COLO829 (cell line): ENCODE measurements at places on chromosomes 4 and X.

DNA sequence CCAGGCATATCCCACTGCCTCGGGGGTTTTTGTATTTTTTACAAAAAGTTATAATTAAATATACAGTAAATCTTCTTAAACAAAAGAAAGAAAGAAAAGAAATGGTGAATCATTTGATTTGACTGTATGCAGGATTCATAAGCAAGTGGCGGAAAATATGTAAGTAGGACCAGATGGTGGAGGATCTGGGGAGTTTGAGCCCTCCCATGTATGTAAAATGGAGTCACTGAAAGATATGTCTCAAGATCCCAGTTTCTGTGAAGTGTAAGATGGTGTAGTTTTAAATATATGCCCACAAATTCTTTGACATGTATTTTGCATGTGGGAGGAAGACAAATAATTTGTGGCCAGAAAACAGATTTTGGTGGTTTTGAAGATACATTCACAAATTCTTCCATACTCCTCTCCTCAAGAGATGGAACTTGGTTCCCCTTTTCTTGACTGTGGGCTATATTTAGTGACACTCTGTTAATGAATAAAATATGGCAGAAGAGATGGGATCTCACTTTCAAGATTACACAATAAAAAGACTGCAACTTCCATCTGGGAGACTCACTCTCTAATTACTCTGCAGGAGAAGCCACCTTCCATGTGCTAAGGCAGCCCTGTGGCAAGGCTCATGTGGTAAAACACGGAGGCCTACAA lies 133.6 kb upstream of the S100G start:
- DNase-seq, result no peak

- DNase-seq, result peak; percentile 54
Observed at GRCh38 chr4:176838601-176839433, 46.1 kb upstream of the VEGFC start.

DNA sequence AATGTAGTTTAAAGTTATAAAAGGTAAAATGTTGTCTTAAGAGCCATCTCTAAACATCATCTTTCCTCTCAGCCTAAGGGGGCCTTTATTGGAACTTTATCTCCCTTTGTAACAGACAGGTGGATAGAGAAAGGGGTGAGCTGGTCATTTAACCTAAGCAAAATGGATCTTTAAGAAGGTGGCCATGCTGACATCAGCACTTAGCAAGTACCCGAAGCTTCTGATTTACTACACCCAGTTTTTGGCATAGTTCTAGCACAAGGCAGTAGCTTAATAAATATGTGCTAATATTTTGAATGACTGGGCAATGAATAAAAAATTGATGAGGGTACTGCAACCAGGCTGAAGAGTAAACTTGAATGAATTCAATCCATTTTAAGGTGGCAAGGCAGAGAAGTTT lies 172.7 kb downstream of the GABRG1 start:
- DNase-seq, result no peak

DNA sequence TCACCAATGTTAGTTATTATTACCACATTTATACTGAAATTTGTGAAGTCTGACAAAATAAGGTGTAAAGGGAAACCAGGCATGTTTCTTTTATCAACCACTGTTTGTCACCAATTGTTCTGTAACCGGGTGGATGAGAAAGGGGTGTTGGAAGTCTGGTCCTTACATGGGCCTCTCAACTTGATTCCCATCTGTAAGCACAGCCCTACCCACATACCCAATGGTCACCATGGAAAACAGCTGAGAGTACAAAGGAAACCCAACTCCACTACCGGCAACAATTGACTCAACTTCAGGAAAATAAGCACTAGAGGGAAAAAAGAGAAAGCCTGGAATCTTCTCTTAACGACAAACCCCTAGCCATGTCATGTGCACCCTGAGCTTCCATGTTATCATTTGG lies 70.8 kb upstream of the PTCHD1 start:
- DNase-seq, result no peak

- no peak for DNase-seq
Observed at GRCh38 chr4:56681158-56681852, at the start of gene HOPX. Gene HOPX, minus strand, starts transcription at chr4:56681296. Its CDS starts 23,480 bp downstream, at chr4:56657816.

DNA sequence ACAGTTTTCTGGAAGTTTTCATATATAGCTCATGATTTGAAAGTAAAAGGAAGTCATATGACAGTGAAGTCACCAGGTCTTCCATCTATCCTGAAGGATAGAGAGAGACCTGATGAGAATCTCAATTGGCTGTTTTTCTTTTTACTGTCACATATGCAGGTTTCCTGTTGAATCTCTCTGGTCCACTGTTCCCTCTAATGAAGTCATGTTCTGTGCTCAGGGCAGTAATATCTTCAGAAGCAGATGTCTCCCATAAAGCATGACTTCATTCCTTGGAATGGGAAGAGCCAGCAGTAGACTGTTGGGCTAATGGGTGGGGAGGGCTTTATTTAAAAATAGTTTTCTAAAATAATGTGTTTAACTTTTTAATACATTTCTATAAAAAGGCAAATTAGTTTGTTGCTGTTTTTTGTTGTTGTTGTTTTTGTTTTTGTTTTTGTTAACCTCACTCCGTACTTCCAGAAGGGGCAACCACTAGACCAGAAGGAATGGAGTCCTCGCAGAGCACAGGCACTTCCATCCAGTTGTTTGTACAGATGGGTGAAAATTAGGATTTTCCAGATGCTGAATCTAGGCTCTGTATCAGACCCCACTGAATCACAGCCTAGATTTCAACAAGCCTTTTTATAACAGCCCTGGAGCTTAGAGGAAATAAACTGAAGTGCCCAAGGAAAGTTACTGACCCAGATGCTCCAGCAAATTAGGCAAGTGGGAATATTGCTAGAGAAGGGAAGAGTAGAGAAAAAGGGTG lies 54.2 kb downstream of the AWAT2 start:
- no peak for DNase-seq

- DNase-seq, result no peak
Observed at GRCh38 chr4:128639541-128640270, 169.8 kb upstream of the JADE1 start.

GRCh38 chr4:168200685-168201084 lies 108.3 kb downstream of the ANXA10 start:
- DNase-seq, result no peak

GRCh38 chrX:16082470-16083085 lies 40.8 kb upstream of the GRPR start:
- no peak for DNase-seq

GRCh38 chr4:7808752-7809151 lies 130.9 kb downstream of the AFAP1 start:
- no peak for DNase-seq

DNA sequence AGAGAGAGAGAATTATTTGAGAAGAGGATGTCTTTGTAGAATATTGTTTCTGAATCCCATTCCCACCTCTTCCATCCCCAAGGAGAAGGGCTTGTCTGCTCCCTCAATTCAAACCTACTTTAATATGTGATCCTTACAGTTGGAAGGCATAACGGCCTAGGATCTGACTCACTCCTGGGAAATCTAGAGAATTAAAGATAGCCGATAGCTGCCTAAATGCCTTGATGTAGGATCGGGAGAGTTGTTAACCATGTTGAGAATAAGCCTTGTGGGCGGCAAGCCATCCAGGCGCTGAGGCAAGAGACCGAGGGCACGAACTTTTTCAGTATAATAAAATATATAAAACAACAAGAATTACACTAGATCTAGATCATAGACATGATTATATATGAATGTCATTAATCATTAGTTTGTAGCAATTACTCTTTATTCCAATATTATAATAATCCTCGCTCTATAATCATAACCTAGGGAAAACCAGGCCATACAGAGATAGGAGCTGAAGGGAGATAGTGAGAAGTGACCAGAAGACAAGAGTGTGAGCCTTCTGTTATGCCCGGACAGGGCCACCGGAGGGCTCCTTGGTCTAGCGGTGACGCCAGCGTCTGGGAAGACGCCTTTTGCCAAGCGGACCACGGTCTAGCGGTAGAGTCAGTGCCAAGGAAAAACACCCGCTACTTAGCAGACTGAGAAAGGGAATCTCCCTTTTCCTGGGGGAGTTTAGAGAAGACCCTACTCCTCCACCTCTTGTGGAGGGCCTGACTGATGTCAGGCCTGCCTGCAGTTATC lies 13.5 kb downstream of the EMCN start:
- no peak for DNase-seq

- no peak for DNase-seq
Observed at GRCh38 chr4:149881744-149882143, 66.1 kb upstream of the IQCM start.

- DNase-seq, result no peak
Observed at GRCh38 chr4:153531976-153532626, 65.9 kb downstream of the TMEM131L start.

DNA sequence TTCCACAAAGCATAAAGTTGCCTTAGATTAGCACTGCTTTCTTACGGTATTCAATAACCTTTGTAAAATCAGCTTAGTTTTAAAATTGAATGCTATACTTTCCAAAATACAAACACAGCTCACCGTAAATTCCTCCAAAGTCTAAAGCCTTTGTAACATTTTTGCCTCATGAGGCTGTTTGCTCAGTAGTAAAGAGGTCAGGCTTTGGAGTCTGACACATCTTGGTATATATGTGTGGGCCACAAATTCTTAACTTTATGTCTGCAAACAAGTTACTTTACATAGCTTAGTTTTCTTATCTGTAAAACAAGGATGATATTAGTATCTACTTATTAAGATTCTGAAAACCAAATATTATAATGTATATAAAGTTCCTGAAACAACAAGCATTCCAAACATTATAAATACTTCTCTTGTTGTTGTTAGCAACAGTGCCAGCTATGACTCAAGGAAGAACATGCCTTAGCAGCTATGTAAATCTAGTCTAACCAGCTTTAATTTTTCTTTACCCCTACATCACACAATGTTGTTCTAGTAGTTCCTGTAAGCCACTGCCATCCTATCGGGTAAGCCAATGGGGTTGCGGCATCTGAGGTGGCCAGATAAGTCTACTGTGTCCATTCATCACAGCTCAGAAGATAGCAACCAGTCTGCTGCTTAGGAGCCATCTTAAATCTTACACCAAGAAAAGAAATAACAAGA lies 709.0 kb downstream of the KLHL13 start:
- DNase-seq, result no peak

DNA sequence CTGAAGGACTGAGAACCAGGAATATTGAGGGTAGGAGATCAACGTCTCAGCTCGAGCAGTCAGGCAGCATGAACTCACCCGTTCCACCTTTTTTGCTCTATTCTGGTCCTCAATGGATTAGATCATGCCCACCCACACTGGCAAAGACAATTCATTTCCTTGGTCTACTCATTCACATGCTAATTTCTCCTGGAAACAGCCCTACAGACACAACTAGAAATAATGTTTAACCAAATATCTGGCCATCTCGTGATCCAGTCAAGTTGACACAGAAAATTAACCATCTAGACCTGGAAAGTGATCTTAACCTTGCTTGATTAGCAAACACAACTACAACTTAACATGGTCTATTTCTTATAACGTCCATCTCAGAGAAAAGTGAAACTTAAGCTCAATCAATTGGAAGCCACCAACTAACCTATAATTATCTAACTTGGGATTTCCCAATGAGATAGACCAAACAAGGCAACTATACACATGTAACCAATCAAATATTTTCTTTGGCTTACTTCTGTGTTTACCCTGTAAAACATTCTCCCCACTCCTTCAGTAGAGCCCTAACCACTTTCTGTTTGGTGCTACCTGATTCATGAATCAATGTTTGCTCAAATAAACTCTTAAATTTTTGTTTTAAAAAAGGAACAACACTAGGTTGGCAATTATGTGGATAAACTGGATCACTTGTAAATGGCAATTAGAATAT lies 69.7 kb upstream of the MAMLD1 start:
- DNase-seq, result no peak

DNA sequence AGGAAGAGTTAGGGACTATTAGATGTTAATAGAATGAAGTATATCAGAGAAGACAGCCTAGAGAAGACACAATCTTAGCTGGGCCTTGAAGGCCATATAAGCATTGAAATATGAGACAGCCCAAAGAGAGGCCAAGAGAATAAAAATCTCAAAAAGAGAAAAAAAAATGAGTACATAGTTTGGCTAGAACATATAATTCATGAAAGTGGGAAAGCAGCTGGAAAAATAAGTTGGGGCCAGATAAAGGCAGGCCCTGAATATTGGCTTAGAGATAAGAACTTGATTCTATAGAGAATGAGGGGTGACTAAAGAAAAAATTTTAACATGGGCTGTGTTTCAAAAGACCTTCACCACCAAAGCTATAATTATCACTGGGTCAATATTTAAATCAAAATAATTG lies 7.4 kb upstream of the UTP3 start:
- DNase-seq, result no peak

GRCh38 chr4:143514497-143514896 lies 995 bp downstream of the SMARCA5 start:
- DNase-seq, result peak; percentile 23

- DNase-seq, result no peak
Observed at GRCh38 chr4:48660347-48660746, 119.7 kb downstream of the FRYL start.

DNA sequence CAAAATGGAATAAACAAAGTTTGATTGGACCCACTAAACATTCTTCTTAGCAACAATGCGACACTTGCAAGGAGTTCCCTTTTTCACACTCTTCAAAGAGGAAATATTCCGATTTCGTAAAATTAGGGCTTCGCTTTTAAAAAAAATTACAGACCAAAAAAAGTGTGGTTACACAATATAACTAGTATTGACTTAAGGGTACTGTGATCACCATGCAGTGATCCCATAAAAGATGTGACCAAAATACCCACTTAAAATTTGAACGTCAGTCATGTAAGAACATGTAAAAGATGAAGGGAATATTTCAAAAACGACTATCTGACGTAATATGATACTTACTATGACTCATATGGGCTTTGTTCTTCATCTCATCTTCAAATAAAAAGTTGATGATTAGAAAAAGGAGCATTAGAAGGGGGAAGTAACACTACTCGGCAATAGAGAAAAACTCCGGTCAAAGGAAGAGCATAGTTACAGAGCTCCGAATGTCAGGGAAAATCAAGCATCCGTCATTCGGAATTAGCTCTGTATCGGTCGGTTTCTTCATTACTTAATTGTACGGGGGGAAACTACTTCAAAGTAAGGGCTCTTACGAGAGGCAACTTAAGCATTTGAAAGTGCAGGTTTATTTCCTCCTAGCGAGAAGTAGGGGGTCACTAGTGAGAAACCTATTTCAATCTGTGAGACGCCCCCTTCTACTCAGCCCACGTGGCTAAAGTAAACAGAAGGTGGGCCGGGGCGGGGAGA lies 1.3 kb upstream of the TET2 start:
- DNase-seq, result no peak

DNA sequence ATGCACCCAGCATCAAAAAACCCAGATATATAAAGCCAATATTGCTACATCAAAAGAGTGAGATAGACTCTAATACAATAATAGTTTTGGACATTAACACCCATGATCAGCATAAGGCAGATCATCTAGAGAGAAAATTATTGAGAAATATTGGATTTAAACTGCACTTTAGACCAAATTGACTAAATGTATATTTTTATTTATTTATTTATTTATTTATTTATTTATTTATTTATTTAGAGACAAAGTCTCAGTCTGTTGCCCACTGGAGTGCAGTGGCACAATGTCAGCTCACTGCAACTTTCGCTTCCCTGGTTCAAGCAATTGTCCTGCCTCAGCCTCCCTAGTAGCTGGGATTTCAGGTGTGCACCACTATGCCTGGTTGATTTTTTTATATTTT lies 193.0 kb downstream of the KLHL4 start:
- DNase-seq, result no peak
